ENCODE measurements at places on chromosomes 12 and 14. TPM values are rescaled to one million over a fixed set of nuclear protein-coding genes. Genes with fewer than 3 reads are reported as not detected.

DNA sequence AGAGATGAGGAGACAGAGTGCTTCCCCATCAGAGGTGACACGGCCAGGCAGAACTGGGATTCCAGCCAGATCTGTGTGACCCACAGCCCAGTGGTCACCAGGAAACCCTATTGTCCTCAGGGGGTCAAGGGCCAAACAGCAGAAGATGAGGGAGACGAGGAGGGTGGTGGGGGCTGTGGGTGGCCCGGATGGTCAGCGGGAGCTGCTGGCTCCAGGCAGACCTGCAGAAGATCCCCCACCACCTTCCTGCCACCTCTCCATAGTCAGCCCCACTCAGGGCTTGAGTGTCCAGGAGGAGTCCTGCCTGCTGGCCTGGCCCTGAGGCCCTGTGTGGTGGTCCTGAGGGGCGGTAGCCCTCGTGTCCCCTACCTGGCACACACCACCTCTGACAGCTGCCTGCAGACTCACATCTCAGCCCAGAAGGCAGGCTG, 136.8 kb downstream of the CALM1 start:
- H3K27ac ChIP-seq, result no peak overlapping the region
- H3K36me3 ChIP-seq, result no peaks in the 10 kb centered on the region
- no peak overlapping the region for H3K4me3 ChIP-seq
- DNase-seq, result no peak
- no peaks in the 10 kb centered on the region for H3K27me3 ChIP-seq

DNA sequence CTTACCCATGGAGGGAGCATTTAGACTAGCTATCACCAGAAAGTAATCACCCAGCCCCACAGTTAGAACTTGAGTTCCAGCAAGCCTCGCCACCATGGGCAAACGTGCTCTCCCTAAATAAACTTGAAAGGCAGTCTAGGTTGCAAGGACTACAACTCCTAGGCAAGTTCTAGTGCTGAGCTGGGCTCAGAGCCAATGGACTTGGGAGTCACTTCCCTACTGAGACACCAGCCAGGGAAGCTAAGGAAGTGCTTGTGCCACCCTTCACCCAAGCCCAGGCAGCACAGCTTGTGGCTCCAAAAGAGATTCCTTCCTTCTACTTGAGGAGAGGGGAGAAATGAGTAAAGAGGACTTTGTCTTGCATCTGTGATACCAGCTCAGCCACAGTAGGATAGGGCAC, 57.9 kb downstream of the SLCO1A2 start:
- H3K4me3 ChIP-seq, result no peak overlapping the region
- H3K27me3 ChIP-seq, result no peaks in the 10 kb centered on the region
- H3K4me1 ChIP-seq, result no peaks in the 10 kb centered on the region
- H3K36me3 ChIP-seq, result no peaks in the 10 kb centered on the region
- no peak overlapping the region for H3K27ac ChIP-seq

DDN gene
- polyA plus RNA-seq, result 0.09 TPM

PROX2 gene
- not detected for polyA plus RNA-seq

CLEC1B gene
- polyA plus RNA-seq, result not detected
